ENCODE measurements at places on chromosomes 13 and 19.

DNA sequence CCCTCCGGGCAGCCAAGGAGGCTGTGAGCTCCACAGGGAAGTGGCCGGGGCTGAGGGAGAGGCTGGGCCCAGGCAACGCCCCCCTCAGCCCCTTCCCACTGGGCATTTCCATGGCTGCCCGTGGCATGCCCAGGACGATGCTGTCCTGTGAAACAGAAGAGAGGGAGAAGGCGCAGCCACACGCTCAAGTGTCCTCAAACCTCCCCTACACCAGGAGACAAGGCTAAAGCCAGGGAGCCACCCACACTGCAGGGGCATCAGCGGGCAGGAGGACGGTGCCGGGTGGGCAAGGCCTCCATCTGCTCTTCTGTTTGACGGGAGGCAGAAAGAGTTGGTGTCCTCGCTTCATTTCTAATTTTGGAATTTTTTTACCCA is 14.2 kb upstream of the PROZ start:
- DNase-seq: no peak

- no peak for DNase-seq
These were observed 8.8 kb downstream of the TPM4 start for GRCh38 chr19:16085115-16085514.

DNA sequence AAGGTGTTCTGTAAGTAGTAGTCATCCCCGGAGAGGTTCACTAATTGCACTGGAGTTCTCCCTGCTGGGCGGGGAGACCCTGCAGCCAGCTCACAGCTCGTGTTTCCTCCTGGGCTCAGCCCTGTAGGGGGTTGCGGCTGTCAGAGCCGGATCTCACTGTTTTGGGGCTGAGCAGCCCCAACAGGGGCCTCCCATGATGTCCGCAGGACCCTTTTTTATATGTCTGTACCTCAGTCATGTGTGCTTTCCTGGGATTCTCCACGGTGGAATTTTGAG is 130.2 kb upstream of the MCF2L start:
- no peak for DNase-seq

GRCh38 chr13:30847650-30848307 is 58.3 kb upstream of the MEDAG start:
- no peak for DNase-seq

GRCh38 chr13:29281932-29282495 is 313.5 kb downstream of the SLC7A1 start:
- no peak for DNase-seq

DNA sequence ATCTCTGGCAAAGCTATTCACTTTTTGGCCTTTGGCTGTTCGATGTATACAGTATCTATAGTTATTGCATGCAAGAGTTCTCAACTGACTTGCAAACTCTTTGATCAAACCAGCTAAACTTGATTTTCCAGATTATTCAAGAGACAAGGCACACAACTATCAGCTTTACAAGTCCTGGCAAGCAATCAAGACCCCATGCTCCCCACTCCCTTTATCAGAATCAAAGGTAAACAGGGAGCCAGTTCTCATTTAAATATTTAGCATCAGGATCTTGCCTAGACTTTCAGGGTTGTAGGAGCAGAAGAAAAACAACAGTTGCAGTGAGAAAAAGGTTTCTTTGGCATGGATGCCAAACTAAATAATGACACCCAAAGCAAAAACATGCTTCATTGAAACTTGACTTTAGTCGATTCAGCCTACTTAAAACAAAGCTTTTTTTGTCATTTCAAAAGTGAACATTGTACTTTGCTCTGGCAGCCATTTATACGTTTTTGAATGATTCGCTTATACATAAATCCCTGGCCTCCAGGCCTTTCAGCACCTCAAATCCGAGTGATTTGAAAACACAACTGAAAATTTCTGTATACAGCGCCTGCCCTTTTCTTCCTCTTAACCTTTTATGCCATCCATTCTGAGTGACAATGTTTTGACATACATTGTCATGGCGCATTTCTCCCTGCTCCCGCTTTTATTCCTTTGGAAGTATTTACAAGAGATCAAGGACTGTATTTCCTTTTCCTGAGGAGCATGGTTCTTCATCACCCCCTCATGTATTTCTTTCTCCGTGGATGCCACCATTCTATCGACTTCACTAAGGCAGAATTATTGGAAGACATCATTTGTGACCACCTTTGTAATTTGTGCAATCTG is 340.8 kb downstream of the KLF5 start:
- DNase-seq: no peak

DNA sequence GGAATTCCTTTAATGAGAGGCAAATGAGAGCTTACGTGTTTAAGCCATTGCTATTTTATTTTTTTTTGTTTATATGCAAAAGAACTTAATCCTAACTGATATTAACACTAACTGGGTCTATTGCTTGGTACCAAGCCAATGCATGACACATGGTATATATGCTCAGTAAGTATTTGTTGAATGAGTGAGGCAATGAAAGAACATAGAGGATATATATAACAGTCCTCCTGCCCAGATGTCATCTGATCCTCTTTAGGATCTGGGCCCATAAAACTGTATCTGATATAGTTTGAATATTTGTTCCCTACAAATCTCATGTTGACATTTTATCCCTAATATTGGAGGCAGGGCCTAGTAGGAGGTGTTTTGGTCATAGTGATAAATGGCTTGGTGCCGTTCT is 13.0 kb upstream of the ALOX5AP start:
- DNase-seq: no peak

GRCh38 chr19:6298413-6298812 is 18.6 kb upstream of the MLLT1 start:
- no peak for DNase-seq

DNA sequence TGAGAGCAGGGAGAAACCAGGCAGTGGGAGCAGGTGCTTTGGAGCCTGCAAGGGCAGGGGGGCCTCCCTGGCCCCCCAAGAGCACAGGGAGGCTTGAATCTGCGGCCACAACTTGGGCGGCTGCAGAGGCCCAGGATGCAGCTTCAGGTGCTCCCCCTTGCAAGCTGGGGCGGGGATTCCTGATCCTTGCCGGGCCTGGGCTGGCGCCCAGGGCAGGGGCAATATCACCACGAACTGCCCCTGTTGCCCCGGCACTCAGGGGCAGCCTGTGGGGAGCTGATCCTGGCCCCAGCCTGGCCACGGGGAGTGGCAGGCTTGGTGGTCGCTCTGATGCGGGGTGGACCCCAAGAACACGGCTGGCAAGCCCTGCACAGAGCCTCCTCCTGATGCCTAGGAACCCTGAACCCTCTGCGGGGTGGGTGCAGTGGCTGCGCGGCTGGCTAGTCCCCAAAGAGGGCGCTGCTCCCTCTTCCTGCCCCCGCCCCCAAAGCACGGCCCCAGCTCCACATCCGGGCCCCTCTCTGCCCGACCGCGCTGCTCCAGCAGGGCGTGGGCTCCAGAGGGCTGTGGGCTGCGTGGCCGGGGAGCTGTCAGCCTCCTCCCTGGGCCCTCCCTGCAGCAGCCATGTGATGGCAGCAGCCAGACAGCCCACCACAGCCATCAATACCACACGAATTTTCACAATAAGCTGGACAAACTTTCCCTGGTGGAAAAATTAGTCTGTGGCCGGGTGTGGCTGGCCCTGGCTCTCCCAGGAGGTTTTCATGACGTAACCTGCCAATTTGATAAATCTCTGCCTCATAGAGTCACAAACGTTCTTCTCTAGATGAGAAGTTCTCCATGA is 21.0 kb downstream of the TNFSF9 start:
- DNase-seq: no peak

GRCh38 chr19:13621413-13621812 is 115.1 kb upstream of the CACNA1A start:
- DNase-seq: no peak

DNA sequence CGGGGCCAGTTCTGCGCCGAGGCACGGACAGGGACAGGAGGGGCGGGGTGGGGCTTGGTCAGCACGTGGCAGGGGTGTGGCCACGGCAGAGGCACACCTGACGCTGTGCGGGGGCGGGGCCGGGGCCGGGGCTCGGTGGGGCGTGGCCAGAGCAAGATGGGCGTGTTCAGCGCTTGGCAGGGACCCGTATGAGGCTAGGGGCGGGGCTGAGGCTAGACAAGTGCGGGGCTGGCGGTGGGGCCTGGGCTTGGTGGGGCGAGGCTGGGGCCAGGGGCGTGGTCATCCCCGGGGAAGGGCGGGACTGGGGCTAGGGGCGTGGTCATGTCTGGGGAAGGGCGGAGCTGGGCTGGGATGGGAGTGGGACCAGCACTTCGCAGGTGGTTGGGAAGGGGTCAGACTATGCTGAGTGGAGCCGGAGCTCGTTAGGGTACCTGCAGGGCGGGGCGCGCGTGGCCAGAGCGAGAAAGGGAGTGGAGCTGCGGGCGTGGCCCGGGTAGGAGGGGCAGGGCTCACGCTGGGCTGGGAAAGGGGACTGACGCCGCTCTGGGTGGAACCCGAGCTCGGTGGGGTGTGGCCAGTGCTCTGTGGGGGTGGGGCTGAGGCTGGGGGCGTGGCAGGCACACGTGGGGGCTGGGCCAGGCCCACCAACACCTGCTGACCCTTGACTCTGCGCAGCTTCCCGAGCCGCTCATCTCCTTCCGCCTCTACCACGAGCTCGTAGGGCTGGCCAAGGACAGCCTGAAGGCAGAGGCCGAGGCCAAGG is 12.8 kb downstream of the POLR2E start:
- DNase-seq: peak; percentile 32

DNA sequence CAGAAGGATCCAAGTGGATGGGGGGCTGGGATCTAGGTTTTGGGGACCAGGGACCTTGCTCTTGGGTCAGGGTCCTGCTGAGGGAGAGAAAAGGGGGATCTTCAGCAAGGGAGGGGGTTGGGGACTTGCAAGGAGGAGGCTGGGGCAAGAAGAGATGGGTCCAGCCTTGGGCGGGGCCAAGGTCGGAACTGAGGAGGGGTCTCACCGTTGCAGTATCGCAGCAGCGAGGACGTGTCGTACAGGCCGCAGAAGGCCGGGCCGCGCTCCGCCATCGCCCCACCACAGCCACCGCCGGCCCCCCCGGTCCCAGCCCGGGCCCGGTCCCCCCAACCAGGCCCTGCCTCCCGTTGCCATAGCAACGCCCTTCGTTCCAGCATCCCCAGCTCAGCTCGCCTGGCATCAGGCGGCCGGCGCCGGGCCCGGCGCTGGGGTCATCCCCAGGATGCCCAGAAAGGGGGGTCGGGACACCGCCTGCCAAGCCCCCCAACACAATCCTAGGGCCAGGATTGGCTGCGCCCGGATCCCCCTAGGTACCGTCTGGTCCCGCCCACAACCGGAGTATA is 6.0 kb upstream of the EML2 start:
- no peak for DNase-seq

DNA sequence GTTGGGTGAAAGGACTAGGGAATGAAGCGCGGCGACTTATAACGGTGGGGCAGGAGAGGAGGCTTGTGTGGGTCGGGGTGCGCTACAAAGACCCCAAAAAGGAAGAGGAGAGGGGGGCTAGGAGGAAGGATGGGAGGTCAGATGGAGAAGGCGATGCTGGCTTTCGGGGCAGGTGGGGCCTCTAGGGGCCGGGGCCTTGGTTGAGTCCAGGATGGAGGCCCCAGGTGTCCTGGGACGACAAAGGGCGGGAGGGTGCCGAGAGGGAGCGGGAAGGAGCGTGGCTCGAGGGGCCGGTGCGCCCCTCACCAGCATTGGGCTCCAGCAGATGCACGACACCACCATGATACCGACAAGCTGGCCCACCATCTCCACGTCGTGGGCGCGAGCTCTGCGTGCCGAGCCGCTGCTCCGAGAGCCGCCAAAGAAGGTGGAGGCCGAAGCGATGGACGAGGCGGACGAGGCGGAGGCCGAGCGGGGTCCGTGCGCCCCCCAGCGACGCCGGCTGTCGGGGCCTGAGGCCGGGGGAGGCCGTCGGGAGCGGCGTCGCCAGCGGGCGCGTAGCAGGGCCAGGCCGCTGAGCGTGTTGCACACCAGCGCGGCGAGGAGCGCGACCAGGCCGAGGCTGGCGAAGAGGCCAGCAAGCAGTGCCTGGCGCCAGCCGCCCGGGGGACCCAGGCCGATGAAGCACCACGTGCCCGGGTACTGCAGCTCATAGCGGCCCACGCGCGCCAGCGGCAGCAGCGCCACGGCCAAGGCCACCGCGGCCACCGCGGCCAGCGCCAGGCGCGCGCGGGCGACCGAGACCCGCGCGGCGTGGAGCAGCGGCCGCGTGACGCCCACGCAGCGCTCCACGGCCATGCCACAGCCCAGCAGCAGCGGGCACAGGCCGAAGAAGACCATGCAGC is 1.8 kb downstream of the PTGER1 start:
- no peak for DNase-seq

DNA sequence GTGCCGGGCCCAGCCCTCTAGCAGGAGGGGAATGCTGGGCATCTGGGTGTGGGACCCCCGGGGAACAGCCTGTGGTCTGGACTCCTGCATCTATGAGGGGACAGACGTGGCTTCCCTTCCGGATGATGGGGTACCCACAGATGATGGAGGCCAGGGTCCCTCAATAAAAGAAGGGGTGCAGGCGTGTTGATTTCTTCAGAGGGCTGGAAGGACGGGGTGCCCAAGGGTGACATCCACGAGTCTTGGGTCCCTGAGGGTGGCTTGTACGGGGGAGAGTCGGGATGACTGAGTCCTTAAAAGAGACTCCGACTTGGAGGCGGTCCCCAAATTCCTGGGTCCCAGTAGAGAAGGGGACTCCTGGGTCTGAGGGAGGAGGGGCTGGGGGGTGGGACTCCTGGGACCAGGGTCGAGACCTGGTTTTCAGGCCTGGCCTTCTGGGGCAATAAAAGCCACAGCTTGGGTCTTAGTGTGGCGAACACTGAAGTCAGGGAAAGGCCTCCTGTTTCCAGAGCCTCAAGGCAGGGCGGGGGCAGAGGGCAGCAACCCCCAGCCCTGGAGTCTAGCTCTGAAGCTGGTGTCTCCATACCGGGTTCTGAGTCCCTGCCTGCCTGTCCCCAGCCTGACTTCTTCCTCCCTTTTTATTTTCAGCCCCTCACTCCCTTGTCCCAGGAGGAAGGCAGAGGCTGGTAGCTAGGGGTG is 459 bp upstream of the GRIN2D start:
- DNase-seq: no peak

DNA sequence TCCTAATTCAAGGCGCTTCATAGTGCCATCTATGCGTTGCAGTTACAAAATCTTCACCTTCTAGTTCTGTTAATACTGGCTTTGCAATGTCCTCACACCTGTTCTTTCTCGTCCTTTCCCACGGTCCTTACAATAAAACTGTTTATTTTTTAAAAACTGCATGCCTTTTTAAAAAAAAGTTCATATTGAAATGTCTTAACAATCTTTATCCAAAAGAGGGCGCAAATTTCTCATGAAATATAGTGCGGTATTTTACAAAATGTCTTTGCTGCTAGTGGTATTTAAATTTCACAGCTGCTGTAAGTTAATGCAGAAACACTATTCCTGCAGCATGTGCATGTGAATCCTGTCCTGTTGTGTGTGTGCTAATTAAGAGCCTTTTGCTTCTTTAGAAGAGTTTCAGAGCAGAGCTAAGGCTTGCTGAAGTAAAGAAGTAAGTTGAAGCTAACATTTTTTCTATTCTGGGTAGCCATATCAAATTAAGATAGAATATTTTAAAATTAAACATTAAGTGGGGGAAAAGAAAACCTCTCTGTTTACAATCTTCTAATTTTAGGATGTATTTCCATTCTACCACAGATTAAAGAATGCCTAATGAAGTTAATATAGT is 15.8 kb upstream of the CLDN10 start:
- peak; percentile 11 for DNase-seq

DNA sequence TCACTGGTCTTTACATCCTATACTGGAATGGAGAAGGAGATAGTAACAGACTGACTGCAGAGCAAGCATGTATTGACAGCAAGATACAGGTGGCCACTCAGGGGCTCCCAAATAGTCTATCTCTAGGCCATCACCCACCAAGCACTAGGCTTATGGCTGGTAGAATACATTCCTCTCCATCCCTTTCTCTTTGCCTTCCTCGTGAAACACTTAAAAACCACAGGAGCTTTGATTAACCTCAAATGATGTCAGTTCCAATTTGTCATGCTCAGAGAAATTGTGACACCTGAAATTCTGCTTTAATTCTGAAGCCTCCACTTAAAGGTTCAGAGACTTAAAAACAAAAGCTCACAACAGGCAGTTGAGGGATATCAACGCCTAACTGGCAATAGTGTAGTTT is 17.2 kb downstream of the ENOX1 start:
- DNase-seq: no peak

Data from NCI-H2081 treated with DMSO at 0.1 percent for 48 hours (cell line).